Nephron progenitor cell (in vitro differentiated cells): ENCODE measurements at places on chromosomes 3 and 15.

- DNase-seq: no peak
Observed at GRCh38 chr3:33792167-33792892, 6.1 kb upstream of the PDCD6IP start.

- DNase-seq: peak; percentile 19
Observed at GRCh38 chr3:61664105-61664482, 102.7 kb downstream of the PTPRG start.

DNA sequence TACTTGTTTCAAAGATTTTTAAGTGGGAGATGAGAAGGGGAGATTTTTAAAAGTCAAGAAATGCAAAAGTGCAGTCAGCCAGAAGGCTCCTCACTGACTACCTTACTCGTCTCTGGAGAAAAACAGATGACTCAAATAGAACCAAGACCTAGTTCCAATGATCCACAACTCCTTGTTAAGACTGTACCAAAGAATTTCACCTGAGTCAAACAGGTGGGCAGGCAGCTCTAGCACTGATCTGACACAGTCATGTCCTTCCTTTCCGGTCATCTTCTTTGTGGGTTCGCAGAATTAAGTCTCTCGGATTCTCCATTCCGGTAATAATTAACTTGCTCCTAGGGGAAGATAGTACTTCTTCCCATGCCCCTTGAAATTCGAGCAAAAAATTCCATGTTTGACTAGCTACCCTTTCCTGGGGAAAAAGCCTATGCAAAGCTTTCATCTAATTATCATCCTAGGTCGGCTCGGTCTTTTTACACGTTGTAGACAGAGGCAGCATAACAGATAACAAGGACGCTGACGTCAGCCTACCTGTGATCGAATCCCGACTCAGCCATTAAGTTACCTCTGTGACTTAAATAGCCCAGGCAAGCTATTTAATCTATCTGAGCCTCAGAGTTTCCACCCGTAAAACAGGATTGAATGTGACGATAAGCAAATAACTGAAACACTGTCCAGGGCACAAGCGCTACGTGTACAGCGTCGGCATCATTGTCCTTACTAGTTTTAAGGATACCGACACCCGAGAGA, 758 bp downstream of the SELENOK start:
- no peak for DNase-seq

DNA sequence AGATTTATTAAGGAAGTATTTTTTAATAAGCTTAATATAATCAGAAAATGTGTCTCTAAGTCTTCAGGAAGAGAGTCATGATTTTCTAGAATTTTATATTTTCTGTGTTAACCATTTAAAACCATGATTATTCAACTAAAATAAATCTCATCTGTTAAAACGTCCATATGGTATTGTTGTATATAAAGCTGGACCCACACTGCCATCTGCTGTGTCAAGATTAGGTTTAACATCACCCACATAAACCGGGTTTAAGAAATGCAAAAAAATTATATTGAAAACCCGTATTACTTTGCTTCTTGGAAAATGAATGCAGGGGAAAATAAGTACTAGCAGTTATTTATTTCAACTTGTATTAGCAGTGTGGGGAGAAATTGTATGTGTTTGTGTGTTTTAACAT, 9.5 kb upstream of the CCDC66 start:
- no peak for DNase-seq

GRCh38 chr3:87710511-87710910, 348.3 kb downstream of the CGGBP1 start:
- no peak for DNase-seq

GRCh38 chr15:101114166-101114565, 137.7 kb downstream of the CHSY1 start:
- no peak for DNase-seq

DNA sequence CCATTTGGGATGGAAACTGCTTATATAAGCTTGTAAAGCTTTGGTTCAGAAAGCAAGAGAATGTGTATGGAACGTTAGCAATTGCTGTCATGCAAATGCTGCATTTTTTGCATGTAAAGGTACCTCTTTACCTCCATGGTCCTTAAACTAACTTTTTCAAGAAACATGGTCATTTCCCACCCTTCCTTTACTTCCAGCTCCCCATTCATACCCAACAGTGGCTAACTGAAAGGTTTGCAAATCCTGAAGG, 84.3 kb downstream of the SMAD3 start:
- no peak for DNase-seq

- DNase-seq: peak; percentile 12
Observed at GRCh38 chr15:85071061-85071460, 89.4 kb downstream of the PDE8A start.

DNA sequence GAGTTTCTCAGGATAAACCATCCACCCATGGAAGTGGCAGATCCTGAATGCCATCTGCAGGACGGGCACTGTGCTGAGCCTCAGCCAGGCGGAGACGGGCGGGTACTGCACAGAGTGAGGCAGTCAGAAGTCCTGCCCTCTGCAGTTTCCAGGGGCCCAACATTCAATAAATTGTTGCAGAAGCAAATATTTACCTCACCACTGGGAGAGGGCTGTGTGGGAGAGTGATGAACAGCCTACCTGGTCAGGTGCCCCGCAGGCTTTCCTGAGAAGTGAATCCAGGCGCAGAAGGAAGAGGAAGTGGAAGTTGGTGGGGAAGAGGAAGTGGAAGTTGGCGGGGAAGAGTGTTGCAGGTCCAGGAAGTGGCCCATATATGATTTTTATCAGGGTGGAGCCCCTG, 100.8 kb downstream of the SLCO3A1 start:
- no peak for DNase-seq

- DNase-seq: no peak
Observed at GRCh38 chr3:65030847-65031463, 343.2 kb upstream of the ADAMTS9 start.

DNA sequence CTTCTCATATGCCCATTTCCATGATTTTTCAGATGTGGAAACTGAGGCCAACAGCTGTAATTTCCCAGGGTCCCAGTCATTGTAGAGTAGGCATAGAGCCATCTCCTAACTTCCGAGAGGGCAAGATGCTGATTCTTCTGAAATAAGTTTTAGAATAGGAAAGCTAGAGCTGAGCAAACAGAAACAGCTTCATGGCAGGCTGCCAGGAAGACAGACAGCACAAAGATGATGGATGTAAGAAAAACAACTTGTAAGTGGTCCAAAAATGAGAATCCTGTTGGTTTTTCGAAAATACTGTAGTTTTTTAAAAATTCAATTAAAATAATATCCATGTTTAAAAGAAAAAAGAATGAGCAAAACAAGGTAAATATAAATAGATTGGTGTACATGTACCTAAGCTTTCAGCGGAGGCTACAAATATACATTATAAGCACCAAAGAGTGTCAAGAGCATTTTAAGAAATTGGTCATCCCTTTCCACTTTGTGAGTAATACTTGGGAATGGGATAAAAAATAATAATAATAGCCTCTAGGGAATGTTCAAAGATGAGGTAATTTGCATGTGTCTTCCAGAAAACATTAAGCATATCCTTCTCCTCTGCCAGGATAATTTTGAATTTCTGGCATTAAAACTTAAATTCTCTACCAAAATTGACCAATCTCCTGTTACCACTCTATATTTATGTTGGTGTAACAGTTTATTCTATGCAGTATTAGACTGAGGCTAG, 406.6 kb downstream of the MECOM start:
- no peak for DNase-seq

DNA sequence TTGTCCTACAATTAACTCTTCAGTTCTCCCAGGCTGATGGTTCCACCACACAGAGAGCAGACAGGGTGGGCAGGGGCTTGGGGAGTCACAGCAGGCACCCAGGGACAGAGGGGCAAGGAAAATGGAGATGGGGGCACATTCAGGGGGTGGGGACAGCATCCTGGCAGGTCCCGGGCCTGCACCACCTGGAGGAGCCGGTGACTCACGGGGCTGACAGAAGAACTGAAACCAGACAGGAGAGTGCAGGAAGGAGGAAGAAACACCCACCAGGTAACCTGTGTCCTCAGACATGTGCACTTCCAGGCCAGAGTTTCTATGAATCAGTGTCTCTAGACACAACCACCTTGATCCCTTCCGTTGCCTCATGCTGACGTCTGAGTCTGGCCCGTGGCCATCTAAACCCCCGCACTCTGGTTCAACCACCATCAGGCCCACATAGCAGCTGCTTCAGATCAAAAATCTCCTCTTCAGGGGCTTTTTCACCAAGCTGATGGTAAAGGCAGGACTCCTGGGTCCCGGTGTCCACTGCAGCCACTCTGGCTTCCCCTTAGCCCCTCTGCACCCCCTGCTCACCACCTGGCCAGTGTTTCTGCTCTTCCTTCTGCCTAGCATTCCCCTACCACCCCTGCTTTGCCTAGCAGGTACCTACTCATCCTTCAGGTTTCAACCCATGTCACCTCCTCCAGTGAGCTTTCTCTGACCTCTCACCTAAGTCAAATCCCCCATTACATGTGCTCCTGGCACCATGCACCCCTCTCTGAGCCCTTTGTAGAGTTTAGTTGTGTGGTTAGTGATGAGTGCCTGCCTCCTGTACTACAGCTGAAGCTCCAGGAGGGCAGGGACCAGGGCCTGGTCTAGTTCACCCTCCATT, 16.5 kb upstream of the CYP11A1 start:
- DNase-seq: no peak

GRCh38 chr15:49622561-49622960, 1.7 kb downstream of the DTWD1 start:
- no peak for DNase-seq
